ENCODE measurements at places on chromosomes 7 and 10.
A peak's percentile ranks its signal among the peaks of the same experiment; 100 is the strongest.

GRCh38 chr7:143043391-143043790, 8.8 kb upstream of the OR6V1 start:
- DNase-seq, result no peak

- no peak for DNase-seq
Observed at GRCh38 chr10:73889014-73889413, 14.7 kb upstream of the CAMK2G start.

DNA sequence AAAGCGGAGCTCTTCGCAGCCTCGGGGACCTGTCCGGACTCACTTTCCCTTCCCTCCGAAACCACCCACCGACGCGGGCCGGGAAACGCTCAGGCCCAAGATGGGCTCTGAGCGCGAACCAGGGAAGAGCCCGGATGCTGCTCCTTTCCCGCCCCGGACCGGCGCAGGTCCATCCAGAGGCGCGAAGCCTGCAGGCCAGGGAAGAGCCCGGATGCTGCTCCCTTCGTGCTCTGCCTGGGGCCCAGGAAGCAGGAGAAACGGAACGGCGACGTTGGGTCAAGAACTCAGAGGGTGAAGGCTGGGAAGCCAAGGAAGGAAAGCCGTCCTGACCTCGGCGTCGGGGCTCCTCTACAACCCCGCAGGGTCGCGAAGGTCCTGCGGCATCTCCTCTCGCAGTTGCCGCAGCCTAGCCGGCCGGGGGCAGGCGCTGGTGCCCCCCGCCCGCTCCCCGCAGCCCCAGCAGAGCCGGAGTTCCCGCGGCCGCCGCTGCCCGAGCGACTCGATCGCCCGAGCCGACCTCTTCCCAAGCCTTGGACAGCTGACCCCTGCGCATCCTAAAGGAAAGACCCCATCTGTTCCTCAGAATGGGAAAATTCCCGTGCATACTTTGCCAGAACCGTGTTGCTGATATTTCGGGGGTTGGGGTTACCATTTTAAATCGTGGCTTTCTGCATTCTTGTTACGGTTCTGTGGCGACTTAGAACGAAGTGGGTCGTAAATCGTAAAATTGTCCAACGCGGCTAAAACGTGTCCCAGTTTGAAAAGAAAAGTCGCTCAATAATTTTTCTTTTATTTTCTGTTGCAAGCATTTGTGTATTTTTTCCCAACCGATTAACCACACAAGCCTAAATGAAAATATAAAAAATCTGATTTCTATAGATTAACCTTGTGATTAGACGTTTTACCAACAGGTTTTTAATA, 7.5 kb downstream of the HOXA1 start:
- no peak for DNase-seq

DNA sequence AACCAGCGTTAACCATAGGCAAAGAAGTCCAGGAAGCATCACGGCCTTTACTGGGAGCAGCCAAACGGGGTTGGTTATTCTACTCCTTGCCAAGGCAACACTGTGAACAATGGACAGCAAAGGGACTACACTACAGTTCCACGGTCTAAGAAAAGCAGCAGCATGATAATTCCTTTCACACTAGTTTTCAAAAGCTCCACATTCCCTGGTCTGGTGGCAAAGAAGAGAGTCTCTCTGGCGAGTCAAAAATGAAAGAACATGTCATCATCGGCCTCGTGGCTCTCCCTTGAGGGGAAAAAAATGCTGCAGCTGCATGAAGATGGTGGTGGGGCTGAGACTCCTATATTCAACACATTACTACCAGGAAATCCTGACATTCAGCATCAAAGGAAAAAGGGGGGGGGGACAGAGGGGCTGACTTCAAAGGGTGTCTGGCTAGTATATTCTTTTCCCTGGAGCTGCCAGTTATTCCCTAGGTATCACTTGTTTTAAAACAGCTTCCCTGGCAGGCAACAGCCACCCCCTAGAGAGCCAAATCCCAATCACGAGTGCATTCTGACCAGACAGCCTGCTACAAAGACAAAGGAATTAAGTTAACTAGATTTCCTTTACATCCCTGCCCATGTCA, 49.1 kb downstream of the SLC37A3 start:
- no peak for DNase-seq

- DNase-seq, result no peak
Observed at GRCh38 chr7:94179466-94179865, 175.3 kb upstream of the BET1 start.

DNA sequence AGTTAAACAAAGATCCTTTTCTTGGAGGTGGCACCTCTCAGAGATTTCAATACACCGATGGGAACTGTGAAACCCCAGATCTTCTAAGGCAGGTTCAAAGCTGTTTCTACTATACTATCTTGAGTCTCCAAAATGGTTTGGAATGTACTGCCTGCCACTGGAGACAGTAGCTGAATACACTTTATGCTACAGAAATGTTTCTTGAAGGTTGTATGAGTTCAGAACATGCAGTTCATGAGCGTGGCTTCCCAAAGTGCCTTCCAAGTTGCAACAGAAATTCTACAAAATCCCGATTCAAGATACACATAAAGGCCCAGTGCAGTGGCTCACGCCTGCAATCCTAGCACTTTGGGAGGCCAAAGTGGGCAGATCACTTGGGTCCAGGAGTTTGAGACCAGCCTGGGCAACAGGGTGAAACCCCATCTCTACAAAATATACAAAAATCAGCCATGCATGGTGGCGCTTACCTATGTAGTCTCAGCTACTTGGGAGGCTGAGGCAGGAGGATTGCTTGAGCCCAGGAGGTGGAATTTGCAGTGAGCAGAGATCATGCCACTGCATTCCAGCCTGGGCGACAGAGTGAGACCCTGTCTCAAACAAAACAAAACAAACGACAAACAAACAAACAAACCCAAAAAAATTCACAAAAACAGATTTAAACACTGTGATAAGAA, 36.3 kb downstream of the FAM171A1 start:
- no peak for DNase-seq

DNA sequence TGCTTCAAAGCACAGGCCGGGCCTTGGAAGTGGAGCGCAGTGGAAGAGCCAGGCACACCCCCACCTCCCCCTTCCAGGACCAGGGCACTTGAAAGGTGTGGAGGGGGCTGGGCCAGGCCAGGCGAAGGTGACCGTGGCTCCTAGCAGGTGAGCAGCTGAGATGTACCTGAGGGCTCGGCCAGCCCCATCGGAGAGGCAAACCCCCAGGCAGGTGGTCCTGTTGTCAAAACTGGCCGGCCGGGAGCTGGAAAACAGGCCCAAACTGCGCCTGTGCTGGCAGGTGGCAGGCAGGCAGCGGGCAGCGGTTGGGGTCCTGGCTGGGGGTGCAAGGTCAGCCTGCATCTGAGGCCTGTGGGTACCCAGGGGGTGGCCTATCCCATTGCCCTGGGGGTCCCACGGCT, 96.4 kb upstream of the DNAAF5 start:
- no peak for DNase-seq

DNA sequence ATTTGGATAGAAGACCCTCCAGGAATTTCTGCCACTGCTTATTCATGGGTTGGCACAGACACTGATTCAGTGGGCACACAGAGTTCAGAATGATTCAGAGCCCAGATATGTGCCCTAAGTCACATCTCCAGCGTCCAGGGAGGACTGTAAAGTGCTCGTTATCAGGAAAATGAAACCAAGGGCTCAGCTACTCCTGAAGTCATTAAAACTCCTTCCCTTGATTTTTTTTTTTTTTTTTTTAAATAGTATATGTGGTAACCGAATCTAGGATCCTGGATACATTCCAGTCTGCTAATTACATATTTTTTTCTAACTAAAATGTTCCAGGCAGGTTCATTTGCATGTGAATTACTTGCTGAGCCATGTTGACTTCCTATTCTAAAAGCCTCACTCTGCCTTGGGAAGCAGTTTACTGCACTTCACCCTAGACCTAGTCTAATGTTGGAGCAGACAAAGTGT, 34.7 kb downstream of the MET start:
- DNase-seq, result no peak

GRCh38 chr10:59279991-59280505, 82.3 kb downstream of the FAM13C start:
- no peak for DNase-seq

GRCh38 chr10:8844141-8844540, 789.7 kb downstream of the GATA3 start:
- DNase-seq, result no peak

- DNase-seq, result peak; percentile 52
Observed at GRCh38 chr7:129780257-129780973, 168.9 kb downstream of the NRF1 start.

GRCh38 chr10:124557648-124558338, 96.2 kb downstream of the LHPP start:
- no peak for DNase-seq

Data from stimulated activated CD8-positive, alpha-beta memory T cell treated with anti-CD3 and anti-CD28 coated beads, Interleukin-15, amount 100 ng/mL, for 24 hours (primary cell).